Stimulated activated CD4-positive, alpha-beta T cell treated with anti-CD3 and anti-CD28 coated beads, Interleukin-4, amount 100 ng/mL, for 48 hours (primary cell): ENCODE measurements at places on chromosomes 3 and 15.

- DNase-seq: no peak
Measured at GRCh38 chr3:122621112-122621511, 43.7 kb downstream of the PARP15 start.

GRCh38 chr15:75349851-75350588, 3.2 kb downstream of the NEIL1 start:
- peak; percentile 45 for DNase-seq

DNA sequence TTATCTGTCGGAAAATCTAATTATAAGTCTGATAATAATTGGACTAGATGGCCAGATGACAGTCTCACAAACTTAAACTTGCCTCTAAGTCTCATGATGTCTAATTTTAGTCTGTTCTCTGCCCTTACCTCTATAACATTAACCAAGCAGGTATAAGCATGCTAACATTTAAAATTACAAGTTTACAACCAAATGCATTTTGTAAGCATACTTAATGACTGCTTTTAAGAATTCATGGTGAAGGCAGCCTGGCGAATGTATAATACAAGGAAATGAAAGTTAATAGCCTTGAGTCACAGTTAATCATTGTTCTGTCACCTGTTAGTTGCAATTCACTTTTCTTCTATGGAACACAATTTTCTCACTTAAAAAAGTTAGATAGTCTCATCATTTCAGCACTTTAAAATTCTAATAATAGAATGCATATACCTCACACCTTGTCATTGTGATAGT, 16.5 kb downstream of the BCHE start:
- no peak for DNase-seq

- DNase-seq: no peak
Measured at GRCh38 chr3:42591811-42592210, 1.2 kb downstream of the SS18L2 start.

DNA sequence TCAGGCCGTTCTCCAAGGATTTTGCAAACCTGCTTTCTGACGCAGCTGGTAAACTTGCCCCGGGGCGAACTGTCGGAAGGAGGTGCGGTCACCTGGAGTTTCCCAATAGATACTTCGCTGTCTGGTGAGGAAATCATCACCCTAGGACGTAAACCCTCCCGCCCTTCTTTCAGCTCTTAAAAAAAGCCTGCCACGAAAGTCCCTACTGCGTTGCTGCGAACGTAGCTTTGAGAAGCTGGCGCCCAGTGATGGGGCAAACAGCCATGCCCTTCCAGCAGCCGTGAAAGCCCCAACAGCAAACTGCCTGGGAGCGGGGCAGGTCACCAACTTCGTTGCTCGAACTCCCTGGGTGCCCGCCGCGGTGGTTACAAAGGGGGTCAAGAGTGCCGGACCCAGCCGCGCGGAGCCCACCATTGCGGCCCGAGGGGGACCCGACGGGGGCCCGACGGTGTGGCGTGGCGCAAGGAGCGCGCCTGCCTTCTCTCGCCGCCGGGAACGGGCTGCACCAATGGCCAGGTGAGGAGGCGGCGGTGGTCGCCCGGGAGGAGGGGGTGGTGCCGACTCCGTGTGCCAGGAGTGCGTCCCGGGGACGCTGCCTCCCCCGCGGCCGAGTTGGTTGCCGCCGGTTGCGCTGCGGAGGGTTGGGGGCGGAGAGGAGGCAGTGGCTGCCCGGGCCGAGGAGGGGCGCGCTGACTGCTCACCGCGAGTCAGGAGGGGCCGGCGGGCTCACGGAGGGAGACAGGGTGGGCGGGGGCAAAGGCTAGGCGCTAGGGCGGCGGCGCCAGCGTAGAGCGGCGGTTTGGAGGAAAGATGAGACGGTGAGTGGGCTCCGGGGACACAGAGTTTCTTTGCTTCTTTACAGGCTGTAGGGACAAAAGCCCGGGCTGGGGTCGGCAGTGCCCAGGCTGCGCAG, at the start of gene PHLDB2:
Gene PHLDB2 (plus strand): TSS at position 205 of the 913 bp plus-strand sequence. CDS start 24,813 bp downstream, outside the sequence.
- peak; percentile 30 for DNase-seq

DNA sequence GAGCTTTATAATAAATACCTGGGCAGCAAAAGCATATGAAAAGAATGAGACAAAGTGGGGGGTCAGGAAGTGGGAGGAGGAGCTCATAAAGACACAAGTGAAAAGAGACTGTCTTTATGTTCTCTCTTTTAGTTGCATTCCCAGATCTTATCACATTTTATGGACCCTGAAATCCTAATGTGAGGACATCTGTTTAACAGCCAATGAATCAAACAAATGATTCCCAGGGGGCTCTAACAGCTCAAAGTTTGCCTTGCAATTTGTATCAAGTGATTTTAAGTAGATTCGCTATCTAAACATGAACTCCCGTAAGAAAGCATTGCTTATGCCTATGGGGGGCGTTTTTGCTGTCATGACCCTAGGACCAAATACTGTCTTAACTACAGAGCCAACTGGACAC, 332.3 kb upstream of the CNTN4 start:
- DNase-seq: no peak

DNA sequence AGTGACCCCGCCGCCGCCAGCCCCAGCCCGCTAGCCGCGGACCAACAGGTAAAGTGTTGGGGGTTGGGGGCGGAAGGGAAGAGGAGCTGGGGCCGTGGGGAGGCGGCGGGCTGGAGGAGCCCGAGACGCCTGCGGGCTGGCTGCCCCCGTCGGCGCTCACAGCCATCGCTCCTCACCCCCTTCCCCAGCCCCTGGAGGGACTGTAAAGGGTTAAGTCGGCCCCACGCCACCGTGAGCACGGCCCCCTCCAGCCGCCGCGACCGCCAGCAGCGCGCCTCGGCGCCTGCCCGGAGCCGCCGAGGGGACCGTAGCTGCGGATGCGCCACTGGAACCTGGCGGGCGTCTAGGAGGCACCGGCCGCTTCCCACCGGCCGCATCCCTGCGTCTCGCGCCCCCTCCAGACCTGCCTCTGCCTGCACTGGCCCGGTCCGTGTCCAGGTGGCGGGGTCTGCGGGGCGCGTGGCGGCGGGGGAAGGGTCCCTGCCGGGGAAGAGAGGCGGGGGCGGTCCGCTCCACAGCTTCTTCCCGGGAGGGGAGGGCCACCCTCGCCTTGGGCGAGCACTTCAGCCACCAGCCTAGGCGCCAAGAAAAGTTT, 522 bp downstream of the MED12L start:
- no peak for DNase-seq

DNA sequence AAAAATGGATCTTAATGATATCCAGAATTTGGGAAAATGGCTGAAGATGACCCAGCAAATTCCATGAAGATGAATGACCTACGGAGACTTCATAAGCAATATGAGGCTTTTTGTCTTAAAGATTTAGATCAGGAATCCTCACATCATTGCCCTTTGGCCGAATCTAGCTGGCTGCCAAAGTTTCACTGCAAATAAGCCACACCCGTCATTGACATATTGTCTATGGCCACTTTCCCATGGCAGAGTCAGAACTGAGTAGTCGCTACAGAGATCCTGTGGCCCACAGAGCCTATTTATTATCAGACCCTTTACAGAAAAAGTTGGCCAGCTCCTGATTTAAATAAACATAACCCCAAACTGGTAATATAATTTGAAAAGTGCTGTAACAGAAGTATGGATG, 307.4 kb upstream of the RARB start:
- no peak for DNase-seq

GRCh38 chr3:138477120-138477519, 42.7 kb downstream of the ESYT3 start:
- DNase-seq: no peak

- DNase-seq: no peak
Measured at GRCh38 chr3:54970895-54971294, 43.0 kb upstream of the LRTM1 start.

DNA sequence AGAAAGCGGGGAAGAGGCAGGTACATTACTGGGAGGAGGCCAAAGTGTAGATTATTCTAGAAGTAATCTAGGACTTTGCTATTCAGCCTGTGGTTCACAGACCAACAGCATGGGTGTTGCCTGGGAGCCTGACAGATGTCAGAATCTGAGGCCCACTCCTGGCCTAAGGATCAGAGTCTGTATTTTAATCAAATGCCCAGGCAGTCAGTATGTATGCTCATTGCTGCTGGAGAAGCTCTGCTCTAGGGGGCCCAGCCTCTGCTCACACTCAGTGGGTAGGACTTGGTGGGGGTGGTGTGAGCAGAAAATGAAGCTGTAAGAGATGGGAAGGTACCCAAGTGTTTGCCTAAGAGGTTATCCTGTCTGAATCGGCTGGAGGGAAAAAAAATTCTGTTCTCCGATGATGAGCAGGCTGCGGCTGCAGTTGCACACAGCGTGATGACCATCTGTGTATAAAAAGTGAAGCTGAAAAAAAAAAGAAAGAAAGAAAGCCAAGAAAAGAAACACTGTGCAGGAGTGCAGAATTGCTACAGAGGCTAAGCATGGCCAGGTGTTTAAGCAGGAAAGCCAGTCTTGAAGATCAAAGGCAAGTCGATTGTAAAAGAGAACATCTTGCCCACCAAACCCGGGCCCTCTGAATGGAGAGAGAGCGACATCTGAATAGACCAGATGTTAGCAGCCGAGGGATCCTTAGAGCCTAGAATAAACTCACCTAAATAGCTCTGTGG, 65.2 kb downstream of the EIF4E3 start:
- DNase-seq: no peak

- no peak for DNase-seq
Measured at GRCh38 chr15:56102441-56102840, 109.0 kb upstream of the NEDD4 start.

DNA sequence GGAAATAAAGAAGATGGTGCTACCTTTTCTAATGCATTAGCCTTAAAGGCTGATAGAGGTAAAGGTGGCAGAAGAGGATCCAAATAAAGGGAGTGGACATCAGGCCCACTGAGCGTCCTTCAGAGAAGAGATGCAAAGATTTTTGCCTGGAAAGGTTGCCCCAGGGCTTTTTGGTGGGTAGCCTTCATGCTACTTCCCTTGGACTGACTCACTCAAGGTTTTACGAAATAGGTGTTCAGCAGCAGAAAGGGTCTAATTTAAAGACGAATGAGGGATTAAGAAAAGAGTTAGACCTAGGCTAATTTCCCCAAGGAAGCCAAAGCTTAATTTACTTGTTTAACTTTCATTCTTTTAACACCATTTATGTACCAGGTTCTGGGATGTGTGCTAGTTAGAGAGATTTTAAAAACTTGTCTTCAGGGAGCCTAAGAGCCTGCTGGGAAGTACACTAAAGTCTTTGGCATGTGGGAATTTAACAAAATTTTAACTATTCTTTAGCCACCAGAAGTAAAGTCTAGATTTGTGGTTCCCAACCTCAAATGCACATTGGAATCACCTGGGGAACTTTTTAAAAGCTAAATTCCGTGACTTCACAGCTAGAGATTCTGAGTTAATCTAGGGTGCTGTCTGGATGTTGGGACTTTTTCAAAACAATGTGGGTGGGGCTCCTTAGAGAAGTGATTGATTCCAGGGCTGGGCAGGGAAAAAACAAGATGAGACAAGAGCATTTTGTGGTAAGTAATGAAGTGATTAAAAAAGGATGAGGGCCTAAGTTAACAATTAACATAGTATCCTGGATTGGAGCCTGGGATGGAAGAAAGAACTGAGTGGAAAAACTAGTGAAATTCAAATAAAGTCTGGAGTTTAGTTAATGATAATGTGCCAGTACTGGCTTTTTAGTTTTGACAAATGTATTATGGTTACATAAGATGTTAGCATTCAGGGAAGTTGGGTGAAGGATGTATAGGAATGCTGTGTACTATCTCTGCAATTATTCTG, 3.4 kb downstream of the IL20RB start:
- DNase-seq: no peak

GRCh38 chr3:6287088-6287875, 573.6 kb upstream of the GRM7 start:
- DNase-seq: no peak

GRCh38 chr15:66128116-66128680, 125.4 kb downstream of the MEGF11 start:
- DNase-seq: no peak

GRCh38 chr3:57160765-57161538, 4.2 kb downstream of the IL17RD start:
- DNase-seq: no peak

DNA sequence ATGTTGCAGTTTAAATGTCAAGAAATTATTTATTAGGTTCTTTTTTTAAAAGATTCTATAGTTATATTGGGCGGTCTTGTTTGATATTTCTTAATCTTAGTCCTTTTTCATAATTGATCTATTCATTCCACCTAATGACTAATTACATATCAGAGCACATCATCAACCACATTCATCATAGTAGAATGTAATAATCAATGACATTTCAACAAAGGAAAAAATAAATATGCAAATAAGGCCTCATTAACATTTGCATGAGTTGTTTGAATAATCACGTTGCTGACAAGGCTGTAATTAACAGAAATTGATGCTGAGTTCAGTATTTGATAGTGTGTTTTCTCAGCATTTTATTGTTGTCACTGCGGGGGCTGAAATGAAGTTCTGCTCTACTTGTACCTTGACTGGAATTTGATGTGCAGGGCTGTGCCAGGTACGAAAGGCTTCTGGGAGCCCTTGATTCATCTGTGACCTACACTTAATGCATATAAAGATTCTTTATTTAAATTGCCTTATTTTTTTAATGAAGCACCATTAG, 215.7 kb downstream of the TCF12 start:
- DNase-seq: no peak

GRCh38 chr3:54859184-54859583, 68.7 kb downstream of the LRTM1 start:
- no peak for DNase-seq

- no peak for DNase-seq
Measured at GRCh38 chr3:66555214-66555844, 54.5 kb upstream of the LRIG1 start.

DNA sequence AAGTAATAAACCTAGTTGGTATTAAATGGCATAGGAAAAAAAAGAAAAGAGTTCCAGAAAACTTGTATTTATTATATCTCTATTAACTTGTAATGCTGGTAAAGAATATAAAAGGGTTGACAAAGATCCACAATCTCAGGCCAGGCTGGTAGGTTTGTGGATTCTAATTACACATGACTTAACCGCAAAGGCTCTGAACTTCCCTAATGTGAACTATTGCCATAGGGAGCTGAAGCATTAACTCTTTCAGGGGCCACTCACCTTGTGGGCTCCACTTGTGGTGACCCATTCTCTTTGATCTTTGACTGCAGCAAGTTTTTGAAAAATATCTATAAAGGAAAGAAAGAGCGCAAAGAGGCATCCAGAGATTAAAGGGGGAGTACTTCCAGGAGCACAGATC, 58.5 kb downstream of the NEK10 start:
- no peak for DNase-seq

DNA sequence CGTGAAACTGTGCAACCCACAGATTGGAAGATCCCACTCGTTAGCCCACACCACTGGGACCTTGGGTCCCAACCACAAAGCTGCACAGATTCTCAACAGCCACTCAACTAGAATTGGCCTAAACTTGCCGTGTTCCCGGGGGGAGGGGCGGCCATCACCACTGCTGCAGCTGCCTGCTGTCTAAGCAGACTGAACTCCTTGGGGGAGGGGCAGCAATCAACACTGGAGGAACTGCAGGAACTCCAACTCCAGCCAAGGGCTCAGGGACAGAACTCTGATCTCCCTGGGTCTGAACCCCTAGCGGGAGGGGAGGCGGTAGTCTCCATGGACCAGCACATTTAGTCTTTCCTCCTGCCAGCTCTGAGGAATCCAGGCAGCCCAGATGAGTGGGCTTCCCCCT, 205.9 kb downstream of the RSL24D1 start:
- DNase-seq: no peak
